ENCODE measurements at places on chromosomes 3 and 15.

DNA sequence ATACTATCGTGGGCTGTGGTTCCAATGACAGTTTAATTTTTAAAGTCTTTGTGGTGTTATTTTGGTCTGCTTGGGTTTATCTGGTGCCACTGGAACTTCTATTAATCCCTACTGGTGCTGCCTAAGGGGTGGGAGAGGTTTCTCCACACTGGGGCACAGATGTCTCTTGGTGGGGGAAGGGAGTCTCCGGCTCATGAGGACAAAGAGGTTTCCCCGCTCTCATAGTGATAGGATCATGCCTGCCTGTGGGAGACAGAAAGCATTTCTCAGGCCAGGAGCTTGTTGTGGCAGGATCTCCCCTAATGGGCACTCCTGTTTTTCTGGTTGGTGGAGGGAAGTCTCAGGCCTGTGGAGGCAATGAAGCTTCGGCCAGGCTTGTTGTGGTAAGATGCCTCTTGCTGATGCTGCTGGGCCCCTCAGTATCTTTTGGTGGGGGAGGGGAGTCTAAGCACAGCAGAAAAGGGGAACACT lies 84.3 kb upstream of the THRB start:
- DNase-seq: no peak

GRCh38 chr15:88663141-88663621 lies 24.4 kb downstream of the ISG20 start:
- no peak for DNase-seq

DNA sequence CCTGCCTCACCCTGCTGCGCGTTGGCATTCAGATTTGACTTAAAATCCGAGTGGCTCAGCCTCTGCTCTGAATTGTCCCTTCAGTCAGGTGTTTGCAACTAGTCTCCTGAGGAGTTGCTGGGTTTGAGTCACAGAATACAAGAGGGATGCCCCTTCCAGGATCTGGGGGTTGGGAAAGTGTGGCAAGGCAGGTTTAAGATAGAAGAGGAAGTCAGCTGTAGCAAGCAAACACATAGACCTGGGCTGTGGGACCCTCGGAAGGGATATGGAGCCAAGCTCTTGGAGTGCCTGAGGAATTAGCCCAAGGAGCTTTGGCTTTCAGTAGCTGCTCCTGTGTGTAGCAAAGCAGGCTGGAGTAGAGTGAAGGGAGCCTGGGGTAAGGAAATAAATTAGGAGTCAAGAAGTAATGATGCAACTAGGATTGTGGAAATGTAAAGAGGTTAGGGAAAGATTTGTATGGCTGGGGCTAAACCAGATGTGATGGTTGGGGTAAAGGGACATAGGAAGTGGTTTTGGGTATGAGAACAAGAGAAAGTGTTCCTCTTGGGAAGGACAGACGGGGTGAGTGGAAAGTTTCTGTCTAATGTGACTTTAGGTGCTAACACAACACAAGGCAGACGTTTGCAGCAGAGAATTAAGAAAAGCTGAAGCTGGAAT lies 41.2 kb downstream of the RAB7A start:
- DNase-seq: no peak

DNA sequence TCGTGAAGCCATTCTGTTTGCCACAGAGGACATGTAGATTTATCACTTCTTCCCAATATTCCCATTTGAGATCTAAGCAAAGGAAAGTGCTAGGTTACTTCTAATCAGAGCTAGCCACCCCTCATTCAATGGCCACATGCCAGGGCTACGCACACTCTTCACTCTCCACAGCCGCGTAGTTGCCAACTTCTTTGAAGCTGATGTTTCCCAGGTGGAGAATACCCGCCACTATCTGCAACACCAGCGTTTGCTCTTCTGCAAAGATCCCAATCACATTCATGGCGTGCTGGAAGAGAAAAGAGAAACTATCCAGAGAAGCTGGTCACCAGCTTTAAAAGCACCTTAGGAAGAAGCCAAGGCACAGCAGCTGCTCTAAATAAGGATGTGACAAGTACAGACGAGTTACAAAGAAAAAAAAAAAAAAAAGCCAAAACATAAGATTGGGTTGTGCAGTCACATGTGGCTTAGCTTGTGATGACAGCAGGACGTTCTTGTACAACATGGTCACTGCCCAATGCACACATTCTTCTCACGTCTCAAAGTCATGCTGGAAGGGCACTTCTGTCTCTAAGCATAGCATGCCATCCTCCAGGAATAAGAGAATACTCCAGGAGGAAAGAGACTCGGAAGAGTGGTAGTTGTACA lies 16.4 kb downstream of the LDHAL6B start:
- DNase-seq: no peak

GRCh38 chr15:60583194-60583593 lies 104.3 kb upstream of the ICE2 start:
- DNase-seq: no peak

- no peak for DNase-seq
Observed at GRCh38 chr3:160437083-160437455, 12.5 kb downstream of the TRIM59 start.

DNA sequence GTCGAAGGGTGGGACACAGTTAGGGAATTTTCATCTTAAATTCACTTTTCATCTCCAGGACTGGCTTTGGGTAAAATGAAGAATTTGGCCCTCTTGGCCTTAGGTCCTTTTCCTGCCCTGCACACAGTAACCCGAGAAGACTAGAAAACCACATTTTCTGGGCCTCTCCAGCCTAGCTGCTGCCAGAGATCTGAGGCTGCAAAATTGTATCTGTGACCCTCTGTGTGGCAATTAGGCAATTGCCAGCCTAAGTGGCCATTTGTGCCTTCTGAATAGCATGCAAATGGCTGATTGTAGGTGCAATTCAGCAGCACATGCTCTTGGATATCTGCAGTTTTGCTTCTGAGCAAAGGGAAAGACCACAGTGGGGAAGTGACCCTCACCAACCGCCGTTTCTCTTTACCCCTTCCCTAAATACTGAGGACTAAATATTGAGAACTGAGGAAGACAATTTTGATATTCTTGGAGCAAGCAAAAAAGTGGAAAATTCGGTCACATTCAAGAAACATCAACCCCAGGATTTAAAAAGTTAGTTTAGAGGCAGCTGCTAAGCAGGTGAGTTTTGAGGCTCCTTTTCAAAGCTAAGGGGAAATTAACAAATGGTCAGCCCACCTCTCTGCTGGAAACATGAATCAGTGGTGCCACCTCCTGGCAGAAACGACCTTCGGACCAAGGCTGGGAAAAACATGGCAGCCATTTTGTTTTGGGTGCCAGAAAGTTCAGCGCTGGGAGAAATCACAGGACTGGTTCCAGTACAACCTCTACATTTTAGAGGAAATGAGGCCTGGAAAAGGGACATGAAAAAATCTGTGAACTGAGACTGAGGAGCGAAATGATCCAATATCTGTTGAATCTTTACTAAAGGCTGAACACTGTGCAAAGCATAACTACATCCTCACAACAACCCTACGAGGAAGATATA lies 56.6 kb upstream of the PRTG start:
- no peak for DNase-seq

DNA sequence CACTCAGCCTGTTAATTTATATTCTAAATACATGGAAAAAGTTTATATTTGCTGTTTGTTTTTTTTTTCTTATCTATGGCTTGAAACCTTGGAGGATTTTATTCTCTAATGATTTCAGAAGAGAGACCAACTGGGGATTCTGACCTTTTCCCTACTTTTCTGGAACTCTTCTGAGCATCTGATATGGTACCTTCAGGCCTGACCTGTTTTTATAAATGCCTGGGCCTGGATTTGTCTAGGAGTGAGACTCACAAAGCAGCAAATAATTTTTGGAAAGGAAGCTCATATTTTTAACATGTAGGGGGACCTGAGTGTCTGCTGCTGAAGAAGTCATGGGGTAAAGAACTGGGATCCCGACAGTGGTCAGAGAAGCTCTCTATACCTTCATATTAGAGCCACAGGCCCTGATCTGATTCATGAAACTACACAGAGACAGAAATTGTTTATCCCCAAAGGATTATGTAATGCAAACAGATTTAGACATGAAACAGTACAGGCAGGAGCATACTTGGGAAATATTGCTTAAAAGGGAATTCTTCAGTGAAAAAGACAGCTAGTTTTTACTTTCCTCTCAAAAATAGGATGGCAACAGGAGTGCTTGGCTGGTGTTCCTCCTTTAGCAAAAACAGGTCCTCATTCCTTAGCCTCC lies 15.9 kb downstream of the PPM1L start:
- no peak for DNase-seq
